Stimulated activated CD8-positive, alpha-beta memory T cell treated with anti-CD3 and anti-CD28 coated beads, Interleukin-4, amount 100 ng/mL, for 1 hour (primary cell): ENCODE measurements at places on chromosomes 6 and 20.

DNA sequence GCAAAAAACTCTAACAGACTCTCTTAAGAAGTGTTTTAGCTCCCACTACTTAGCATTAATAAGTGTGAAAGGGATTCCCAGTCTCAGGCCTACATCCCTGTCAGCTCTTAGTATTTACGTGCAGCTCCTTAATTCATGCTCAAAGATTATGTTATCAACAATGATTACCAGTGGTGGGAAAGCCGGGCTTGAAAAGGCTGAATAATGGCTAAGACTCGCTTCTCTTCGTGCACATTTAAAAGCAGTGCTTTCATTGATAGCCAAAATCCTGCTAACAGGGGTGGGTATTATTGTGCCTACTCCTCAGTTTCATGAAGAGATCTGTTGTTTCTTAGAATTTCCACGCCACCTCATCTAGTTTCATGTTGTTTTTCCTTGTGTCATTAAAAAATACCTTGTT lies 518.8 kb downstream of the GRIK2 start:
- no peak for DNase-seq

GRCh38 chr6:25064006-25064405 lies 128.2 kb upstream of the RIPOR2 start:
- DNase-seq, result no peak

- no peak for DNase-seq
Measured at GRCh38 chr6:18495236-18495635, 108.1 kb downstream of the RNF144B start.

GRCh38 chr6:113647143-113647889 lies 209.8 kb upstream of the MARCKS start:
- no peak for DNase-seq

DNA sequence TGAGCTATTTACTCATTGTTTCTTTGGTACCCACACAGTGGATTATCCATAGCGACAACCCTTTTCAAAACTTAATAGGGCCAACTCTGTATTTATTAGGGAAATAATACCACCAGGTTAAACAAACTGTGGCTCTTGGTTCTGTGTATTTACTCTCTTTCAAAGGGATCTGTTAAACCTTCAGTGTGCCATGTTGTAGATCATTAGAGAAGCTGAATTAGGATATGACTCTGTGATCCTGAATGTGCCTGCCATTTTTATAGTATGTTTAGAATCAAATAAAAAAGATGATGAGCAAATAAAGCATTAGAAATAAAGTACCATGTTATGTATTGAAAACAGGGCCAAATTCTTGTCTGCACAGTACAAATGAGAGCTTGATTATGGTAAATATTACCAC lies 25.0 kb upstream of the SLC35D3 start:
- no peak for DNase-seq

- DNase-seq, result no peak
Measured at GRCh38 chr6:46642928-46643751, 9.5 kb downstream of the CYP39A1 start.

GRCh38 chr6:26421259-26422144 lies 18.8 kb upstream of the BTN3A3 start:
- no peak for DNase-seq

GRCh38 chr6:515267-515666 lies 123.7 kb downstream of the IRF4 start:
- DNase-seq, result no peak

- DNase-seq, result no peak
Measured at GRCh38 chr20:56827763-56828162, 198.7 kb downstream of the TFAP2C start.

DNA sequence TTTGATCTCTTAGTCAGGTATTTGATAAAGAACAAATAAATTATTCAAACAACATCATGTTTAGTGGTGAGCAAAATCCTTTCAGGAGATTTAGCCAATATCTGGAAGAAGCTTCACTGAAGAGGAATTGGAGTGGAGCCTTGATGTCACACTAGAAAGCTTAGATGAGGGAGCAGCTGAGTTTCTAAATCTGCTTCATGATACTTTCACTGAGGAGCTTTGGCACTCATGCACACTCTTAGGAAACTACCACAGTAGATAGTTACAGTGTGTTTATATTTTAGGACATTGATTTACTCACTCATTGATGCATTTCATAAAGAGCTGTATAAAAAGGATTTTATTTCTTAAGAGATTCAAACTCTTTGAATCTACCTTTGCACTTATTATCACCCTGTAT lies 366.2 kb upstream of the BTBD3 start:
- DNase-seq, result no peak

GRCh38 chr6:105997482-105997881 lies 88.7 kb upstream of the PRDM1 start:
- DNase-seq, result no peak

DNA sequence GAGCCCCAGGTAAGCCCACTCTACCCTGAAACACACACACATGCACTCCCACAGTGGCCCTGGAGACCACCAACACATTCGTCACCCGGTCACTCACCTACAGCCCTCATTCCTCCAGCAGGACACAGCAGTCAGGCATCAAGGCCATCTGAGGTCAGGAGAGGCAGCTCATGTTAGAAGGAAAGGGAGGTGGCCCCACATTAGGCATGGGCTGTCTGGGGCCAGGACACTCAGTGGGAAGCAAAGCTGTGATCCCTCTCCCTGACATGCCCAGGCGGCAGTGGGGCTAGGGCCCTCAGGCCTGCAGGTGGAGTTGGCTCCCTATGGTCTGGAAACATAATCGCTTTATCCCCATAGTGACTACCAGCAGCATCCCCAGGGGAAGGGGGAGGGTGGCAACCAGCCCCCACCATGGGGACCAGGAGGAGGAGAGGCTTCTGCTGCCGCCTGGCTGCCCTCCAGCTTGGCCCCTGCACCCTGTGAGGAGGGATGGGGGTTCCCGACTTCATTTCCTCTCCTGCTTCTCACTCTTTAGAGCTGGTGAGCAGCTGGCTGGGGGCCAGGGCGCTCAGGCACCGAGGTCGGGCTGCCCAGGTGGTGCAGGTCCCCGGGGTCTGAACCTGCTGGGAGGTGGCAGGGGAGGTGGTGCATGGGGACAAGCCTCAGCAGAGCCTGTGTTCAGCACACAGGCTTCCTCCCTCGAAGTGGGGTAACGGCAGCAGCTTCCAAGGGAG lies 76.6 kb upstream of the CST7 start:
- no peak for DNase-seq

DNA sequence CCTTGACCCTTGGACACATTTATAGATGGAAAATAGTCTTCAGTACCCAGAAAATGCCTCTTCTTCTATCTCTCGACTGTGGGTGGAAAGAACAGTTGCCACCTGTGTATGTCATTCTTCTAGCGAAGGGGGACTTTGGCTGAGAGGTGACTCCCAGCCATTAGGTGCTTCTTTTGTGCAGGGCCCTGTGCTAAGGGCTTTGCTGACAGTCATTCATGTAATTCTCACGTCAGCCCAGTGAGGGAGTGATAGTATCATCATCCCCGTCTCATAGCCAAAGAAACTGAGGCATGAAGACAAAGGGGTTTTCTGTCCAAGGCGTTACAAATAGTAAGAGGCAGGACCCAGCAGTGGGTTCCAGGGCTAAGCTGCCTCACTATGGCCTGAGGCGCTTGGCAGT lies 160.8 kb downstream of the SCML4 start:
- DNase-seq, result no peak

DNA sequence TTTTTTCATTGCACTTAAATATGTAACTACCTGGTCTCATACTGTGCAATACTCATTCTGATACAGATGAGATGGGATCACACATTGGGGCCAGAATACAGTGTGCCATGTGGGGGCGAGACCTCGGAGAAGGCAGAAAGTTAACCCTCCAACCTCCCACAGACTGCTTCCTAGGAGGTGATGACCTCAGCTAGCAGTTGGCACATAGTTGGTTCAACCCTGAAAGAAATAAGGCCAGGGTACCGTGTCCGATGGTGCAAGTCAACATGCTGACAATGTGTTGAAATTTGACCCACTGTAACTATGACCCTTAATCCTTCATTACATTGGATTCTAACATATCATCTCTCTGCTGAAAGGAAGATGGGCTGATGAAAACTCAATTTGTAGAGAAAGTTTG lies 61.9 kb downstream of the GJA10 start:
- no peak for DNase-seq

DNA sequence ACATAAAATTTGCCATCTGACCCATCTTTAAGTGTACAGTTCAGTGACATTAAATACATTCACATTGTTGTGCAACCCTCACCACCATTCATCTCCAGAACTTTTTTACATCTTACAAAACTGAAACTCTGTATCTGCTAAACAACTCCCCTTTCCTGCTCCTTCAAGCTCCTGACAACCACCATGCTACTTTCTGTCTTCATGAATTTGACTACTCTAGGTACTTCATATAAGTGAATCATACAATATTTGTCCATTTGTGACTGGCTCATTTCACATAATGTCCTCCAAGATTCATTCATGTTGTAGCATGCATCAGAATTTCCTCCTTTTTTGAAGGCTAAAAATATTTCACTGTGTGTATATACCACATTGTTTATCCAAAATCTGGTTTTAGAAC lies 86.9 kb upstream of the SMLR1 start:
- no peak for DNase-seq

DNA sequence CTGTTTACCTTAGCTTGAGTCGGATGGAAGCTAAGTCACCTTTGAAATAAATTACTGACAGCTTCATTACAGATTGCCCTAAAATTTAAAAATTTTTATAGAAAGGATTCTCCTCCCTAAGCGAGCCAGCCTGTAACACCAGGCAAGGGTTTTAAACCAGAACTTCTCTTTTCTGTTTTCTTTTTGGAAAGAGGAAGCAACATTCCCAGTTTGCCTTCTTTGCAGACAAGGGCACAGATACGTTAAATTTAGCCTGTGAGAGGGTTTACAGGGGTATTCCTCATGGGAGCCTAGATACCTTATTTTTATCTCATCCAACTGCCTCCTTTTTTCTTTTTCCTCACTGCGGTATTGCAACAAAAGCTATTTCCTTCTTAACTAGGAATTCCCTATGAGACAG lies 45.0 kb downstream of the GNAS start:
- DNase-seq, result no peak

DNA sequence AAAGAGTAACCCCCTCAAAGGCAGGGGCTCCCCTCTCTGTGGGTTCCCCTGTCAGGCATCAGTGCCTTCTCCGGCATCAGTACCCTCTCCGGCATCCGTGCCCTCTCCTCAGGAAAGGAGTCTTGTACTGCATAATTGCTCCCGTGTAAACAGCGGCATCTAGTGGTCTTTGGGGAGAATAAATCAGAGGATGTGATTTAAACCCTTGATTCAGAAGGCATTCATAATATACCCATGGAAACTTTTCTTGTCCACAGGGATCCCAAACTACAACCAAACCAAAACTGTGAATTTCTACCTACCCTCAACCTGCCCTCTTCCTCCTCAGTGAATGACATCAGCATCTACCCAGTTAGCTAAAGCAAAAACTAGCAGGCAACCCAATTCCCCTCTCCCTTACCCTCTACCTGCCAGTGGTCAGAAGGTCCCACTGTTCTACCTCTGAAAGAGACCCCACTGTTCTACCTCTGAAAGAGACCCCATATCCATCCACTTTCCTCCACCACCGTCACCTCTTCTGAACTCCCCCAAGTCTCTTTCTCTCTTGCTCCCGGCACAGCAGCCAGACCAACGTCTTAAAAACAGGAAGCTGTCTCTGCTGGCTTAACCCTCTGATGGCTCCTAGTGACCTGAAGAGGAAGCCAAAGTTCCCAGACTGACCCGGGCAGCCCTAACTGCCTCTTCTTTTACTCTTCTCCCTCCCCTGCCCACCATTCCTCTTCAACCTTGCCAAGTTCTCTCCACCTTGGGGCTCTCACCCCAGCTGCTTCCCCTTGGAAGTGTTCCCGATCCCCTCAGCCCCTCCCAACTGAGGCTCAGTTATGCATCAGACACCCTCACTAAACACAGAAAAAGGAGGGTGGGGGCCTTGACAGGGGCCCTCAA lies 27.2 kb downstream of the UBE2V1 start:
- no peak for DNase-seq

GRCh38 chr6:160238761-160239751 lies 19.6 kb downstream of the SLC22A2 start:
- DNase-seq, result no peak

DNA sequence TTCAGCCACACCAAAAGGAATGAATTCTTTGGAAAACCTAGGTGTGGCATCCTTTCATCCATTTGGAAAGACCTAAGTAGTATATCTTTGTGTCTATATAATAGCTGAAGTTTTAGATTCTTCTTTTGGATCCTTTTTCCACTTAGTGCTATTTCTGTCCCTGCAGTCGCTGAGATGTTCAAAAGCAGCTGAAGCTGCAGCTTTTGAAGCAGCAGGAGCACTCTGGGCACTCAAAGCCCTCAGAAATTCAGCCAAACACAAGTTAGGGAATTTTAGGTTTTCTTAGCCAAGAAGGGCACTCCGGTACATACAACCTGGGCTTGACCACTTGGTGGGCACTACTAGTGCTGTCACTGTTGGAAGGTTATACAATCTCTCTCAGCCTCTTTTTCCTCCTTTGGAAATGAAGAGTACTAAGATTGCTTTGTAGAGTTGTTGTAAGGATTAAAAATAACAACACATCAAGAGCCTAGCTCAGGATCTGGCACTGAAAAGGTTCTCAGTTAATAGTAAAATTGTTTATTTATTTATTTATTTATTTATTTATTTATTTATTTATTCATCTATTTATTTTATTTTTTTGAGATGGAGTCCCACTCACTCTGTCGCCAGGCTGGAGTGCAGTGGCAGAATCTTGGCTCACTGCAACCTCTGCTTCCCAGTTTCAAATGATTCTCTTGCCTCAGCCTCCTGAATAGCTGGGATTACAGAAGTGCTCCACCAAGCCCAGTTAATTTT lies 71.9 kb upstream of the SLC22A16 start:
- DNase-seq, result no peak
